IMR-90 (cell line): ENCODE measurements at places on chromosomes 4 and X.
A peak's percentile ranks its signal among the peaks of the same experiment; 100 is the strongest.

- DNase-seq = no peak
These were observed 10.5 kb downstream of the MSX1 start for GRCh38 chr4:4869731-4870571.

DNA sequence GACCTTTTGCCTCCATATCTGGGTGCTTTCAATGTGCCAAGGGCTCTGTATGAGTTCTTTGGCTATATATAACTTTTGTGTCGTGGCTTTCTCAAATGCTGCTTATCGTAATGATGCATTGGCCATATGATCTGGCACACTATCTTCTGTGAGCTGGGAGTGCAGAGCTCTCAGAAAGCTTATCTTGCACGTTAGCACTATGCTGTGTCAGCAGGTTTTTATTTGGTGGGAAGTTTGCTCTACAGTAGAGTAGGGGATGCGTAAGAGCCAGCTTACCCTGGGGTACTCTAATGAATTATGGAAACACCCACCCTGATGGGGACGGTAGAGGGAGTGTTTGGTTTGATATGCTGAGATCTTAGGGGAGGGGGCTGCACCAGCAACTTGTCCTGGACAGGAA, 119.6 kb downstream of the FAAH2 start:
- DNase-seq = no peak

DNA sequence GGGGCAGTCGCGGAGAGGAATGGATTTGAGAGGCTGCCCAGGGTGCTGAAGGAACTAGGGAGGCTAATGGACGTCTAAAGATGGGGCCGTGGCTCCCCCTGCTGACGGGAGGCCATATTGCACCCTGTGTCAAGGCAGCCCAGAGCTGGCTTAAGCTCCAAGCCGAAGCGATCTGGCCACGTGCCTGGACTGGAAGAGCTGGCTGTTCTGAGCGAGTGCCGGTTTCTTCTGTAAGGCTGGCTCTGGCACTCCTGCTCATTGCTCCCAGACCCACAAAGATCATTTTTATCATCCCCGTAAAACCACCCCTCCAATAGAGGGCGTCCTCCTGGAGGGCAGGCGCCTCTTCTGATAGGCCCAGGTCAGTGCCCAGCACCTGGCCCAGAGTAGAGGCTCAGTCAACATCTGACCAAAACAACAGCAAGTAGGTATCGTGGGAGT, 5.6 kb downstream of the PNCK start:
- peak; percentile 64 for DNase-seq

GRCh38 chr4:101292214-101292613, 55.1 kb downstream of the PPP3CA start:
- no peak for DNase-seq

GRCh38 chr4:146520896-146521540, 722 bp downstream of the SLC10A7 start:
- DNase-seq = peak; percentile 63

DNA sequence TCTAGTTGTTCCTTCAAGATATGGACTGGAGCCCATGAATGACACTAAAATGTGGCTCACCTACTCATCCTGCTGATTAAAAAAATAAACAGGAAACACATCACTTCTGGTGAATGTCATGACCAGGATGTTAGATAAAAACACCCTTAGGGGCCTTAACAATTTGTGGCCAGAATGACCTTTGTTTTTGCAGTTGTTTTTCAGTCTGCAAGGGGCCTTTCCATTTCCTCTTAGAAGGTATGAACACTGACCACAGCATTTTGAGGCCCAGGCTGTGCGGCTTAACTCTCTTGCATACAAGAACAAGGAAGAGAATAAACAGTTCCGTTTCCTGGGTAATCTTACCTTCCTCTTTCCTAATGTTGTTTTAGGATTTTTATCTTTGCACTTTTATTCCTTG, 113.2 kb downstream of the IL1RAPL2 start:
- no peak for DNase-seq

- DNase-seq = peak; percentile 76
These were observed 48.8 kb upstream of the AFAP1 start for GRCh38 chr4:7988437-7988836.

DNA sequence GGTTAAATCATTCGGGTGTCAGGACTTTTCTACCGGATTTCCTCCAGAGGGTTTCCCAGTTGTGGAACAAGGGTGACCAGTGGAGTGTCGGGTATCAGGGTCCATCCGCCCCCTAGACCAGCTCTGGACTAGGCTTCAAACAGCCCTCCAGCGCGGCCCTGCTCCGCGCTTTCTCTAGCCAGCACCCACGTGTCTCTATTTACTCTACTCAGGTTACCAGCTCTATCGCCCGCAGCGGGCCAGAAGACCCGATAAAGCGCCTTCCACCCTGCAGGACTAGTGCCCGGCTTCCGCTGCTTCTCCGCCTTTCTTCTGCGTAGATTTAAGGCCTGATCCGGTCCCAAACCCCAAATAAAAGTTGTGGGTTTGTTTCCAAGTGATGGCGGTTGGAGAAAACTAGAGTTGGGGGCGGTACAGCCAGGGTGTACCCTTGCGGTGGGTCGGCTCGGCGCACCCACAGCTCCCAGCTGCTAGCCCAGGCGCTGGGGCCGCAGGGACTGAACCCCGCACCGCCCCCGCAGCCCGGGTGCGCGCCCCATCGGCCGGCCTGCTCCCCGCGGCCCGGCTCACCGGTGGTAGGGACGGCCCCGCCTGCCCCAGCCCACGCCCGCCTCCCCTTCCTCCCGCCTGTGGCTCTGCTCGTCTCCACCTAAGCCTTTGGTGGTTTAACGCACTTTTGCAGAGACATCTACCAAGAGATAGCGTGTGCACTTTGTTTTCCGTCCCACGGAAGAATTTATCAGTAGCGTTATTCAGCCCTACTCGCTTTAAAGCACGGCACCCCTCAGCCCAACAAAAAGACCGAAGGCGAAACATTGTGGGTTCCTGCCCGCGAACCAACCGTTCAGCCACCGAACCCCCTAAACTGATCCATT, 2.1 kb downstream of the LEF1 start:
- no peak for DNase-seq

DNA sequence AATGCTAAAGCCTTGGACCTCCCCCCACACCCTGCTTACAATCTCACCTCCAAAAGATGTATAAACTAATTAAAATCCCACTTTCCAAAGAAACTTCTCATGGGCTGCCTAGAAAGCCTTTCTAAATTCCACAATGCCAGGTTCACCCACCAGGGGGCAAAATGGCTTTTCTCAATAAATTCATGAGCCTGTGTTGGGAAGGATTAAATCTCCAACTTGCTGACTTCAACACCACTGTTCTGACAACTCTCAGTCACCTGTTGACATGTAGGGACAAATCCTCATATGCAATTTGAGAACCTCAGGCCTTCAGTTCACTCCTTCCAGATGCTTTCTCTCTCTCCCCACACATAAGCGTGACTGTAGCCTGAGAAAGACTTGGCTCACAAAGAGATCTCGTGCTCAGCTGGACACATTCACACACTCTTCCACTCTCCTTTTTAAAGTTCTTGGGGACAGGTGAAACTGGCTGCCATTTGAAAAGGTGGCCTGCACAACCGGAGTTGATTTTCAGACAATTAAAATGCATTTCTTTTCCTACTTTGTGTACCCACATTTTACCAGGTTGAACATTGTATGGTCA, 88.6 kb upstream of the PRPS2 start:
- DNase-seq = no peak

DNA sequence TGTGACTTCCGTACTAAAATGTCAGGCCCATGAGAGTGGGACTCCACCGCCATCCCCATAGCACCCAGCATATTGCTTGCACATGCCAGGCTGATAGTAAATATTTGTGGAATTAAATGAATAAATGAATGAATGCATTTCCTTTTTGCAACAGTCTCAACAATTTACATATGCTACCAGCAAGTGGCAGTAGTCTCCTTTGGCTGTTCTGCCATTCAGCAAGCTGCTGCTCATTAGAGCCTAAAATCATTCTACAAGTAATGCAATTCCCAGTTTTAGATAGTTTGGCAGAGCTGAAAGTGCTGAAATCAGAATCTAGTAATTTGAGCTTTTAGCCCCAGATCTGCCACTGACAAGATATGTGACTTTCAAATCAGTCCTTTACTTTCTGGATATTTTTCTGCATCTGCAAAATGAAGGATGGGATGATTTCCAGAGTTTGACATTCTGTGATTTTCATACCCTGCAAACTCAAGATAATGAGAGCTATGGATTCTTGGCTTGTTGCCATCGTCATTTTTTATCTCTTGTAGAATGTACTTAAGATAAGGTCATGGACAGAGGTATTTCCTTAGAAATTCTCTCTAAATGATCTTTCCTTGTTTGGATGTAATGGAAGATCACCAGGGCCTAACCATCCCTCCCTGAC, 35.7 kb upstream of the INTS6L start:
- peak; percentile 57 for DNase-seq

DNA sequence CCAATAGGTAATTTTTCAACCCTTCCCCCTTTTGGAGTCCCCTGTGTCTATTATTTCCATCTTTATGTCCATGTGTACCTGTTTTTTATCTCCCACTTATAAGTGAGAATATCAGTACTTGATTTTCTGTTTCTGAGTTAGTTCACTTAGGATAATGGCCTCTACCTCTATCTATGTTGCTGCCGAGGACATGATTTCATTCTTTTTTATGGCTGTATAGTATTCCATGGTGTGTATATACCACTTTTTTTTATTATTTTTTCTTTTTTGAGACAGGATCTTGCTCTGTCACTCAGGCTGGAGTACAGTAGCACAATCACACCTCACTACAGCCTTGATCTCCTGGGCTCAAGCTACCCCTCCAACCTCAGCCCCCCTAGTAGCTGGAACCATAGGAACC, 47.6 kb downstream of the FUNDC1 start:
- no peak for DNase-seq

DNA sequence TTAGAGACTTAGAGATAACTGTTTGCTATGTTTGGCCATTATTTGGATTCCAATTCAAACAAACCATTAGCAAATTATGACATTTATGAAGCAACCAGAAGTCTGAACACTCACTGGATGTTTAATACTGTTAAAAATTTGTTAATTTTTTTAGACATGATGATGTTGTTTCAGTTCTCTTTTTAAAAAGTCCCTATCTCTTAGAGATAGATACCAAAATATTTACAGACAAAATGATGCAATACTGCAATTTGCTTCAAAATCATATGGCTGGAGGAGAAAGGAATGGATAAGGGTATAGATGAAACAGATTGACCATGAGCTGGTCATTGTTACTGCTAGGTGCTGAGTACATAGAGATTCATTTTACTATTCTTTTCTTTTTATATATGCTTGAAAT, 534.6 kb downstream of the BCOR start:
- DNase-seq = no peak

GRCh38 chr4:81173213-81173612, 41.8 kb downstream of the PRKG2 start:
- peak; percentile 58 for DNase-seq

- DNase-seq = peak; percentile 23
These were observed 129.0 kb upstream of the MAMLD1 start for GRCh38 chrX:150234126-150234525.

DNA sequence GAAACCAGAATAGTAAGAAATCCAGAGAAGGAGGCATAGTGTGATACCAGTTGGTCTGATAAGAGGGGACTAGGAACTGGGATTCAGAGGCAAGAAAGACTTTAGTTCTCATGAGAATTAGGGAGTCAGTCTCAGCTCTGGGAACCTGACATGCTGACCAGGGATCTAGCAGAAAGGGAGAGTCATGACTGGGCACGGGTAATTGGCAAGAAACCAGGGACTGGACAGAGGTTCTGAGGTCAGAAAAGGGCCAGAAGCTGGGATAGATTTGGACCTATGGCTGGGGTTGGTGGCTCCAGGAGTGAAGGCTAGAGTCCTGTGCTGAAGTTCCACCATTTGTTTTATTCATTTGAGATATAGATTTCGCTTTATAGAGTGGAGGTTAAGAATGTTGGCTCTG, 110.2 kb upstream of the C1GALT1C1 start:
- DNase-seq = no peak

DNA sequence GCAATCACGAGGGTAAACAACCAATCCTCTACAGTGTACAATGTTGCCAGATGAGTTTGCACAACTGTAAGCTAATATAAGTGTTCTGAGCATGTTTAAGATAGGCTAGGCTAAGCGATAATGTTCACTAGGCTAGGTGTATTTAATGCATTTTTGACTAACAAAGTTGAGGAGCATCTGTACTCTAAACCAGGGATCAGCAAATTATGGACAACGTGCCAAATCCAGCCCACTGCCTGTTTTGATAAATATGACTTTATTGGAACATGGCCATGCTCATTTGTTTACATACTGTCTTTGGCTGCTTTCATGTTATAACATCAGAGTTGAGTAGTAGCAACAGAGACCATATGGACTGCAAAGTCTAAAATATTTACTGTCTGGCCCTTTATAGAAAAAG, 46.3 kb upstream of the ARHGEF6 start:
- peak; percentile 26 for DNase-seq

DNA sequence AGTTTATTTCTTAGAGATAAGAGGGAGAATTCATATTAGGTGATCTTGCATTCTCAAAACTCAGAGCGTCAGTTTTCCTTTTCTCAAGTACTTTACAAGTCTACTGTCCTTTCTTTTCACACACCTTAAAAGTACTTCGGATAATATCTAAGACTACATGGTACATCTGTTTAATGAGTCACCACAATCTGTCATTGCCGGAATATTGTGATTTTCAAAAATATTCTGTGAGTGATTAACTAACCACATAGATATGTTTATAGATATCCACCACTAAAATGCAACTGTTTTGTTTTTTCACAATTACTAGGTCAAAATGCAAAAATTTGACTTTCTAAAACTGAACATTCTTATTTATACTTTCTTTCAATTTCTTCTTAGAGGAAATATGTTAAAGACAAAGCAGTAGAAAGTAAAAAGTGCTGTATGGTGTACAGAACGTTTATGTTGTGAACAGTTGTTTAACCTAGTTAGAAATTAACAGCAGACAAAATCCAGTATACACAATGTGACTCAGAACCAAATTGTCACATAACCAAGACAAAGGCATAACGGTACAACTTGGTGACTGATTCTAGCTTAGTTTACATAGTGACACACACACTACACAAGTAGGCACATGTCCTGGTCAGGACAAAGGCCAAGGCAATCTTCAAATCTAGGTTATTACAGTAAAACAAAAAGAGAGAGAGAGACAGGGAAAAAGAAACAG, 482.9 kb downstream of the NAF1 start:
- DNase-seq = no peak
